Stimulated activated CD8-positive, alpha-beta memory T cell treated with anti-CD3 and anti-CD28 coated beads, Interleukin-7, amount 100 ng/mL, for 24 hours (primary cell): ENCODE measurements at places on chromosomes 3 and 15.

DNA sequence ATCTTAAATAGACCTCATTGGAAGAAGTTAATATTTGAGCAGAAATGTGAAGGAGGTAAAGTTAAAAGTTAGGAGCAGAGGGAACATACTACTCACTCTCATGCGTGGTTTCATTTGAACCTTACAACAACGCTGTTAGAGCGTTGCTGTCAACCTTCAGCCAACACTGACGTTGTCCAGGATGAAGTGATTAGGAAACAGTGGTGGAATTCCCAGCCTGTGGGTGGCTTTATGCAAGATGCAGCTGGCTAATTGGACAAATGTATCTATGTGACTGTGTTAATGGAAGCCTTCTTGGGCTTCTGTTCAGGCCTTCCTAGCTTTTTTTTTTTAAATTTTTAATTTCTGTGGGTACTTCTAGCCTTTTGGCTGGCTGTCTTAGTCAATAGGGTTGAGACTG is 40.5 kb downstream of the PTPRG start:
- DNase-seq = no peak

DNA sequence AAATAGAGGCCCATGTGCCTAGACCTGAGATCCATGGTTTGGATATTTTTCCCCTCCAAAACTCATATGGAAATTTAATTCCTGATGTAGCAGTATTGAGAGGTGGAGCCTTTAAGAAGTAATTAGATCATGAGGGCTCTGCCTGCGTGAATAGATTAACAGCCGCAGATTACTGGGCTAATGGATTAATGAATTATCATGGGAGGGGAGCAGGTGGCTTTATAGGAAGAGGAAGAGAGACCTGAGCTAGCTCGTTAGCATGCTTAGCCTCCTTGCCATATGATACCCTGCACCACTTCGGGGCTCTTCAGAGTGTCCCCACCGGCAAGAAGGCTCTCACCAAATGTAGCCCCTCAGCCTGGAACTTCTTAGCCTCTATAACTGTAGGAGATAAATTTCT is 15.8 kb downstream of the ARHGEF26 start:
- no peak for DNase-seq

DNA sequence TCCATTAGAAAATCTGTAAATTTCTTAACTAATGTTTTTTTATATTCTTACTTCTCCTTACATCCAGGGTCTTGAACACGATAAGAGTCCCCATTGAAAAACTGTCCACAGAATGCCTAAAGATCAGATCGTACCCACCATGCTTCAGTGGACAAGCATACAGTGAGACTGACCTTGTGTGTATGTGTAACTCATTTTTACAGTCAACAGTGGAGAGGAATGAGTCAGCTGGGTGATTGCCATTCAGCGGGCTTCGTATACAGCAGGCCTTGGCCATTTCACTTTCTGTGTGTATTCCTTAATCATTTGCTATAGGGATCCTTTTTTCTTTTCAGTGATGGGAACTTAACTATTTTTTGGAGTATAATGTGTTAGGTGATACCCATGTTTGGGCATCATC is 10.6 kb downstream of the PARP14 start:
- DNase-seq = no peak

- DNase-seq = no peak
Measured at GRCh38 chr3:112334691-112335433, 1.9 kb downstream of the CD200 start.

DNA sequence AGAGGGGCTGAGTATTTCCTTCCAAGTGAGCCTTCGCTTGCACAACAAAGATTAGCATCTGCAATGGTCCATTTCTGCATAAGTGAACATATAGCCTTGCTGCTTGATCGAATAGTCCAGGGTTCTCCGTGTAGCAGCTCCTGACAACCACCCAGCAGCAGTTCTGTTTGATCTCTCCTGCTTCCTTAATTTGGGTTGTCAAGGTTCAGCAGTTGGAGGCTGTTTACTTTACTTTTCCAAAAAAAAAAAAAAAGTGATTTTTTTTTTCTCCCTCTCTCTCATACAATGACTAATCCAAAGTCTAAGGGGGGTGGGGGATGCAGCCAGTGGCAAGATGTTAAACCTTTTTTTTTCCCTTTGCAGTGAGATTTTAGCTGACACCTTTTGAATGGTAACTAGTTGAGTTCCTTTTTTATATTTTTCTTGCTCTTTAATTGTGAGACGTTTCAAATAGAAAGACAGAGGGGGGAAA is 3.6 kb downstream of the FOXP1 start:
- DNase-seq = no peak

GRCh38 chr3:119524931-119525662 is 26.8 kb downstream of the TIMMDC1 start:
- no peak for DNase-seq

- no peak for DNase-seq
Measured at GRCh38 chr15:34280193-34280592, 55.4 kb downstream of the EMC4 start.

GRCh38 chr15:35854316-35854715 is 308.4 kb upstream of the DPH6 start:
- no peak for DNase-seq

DNA sequence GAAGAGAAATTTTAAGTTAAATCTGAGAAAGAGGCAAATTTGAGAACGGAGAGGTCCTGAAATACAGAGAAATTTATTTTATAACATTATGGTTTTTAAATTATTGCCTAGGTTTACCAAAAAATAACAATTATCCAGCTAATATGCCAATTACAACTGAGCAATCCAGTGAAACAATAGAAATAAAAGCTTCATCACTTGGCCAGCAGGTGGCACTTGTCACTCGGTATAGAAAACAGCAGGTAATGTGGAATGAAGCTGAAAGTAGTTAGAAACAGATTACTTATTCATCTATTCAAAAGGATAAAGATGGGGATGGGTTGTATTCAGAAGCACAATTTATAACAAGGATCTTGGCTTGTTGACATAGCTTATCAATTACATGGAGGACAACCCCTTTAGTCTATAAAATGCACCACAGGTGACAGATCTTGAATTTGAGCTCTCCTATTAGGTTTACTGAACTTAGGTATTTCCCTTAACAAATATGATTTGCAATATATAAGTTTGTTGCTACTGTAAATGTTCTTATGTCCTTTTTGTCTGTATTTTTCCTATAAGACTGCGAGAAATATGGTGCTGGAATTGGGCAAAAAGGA is 70.1 kb upstream of the GUCA1C start:
- peak; percentile 2 for DNase-seq

DNA sequence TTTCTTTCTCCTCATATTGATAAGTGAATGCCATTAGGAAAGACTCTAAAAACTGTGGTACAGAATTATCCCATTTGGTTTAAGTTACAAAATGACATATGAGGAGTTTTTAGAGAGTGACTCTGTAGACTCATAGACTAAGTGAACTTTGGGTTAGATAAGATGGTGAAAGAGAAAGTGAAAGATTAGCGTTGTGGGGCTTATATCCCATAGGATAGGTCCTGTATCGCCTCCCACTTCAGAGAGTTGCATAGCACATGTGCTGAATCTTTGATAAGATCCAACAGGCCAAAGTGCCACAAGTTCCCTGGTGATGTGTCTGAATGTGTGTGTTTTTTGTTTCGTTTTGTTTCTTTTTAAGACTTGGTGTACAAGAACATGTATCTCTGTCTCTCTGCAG is 666.9 kb downstream of the MECOM start:
- DNase-seq = no peak

DNA sequence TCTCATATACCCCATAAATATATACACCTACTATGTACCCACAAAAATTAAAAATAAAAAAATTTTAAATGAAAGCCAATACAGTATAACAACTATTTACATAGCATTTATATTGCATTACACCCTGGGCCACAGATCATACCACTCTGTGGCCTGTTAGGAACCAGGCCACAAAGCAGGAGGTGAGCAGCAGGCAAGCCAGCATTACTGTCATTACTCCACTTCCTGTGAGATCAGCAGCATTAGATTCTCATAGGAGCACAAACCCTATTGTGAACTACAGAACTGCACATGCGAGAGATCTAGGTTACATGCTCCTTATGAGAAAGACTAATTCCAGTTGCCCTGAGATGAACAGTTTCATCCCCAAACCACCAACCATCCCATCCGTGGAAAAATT is 17.4 kb downstream of the FILIP1L start:
- no peak for DNase-seq

DNA sequence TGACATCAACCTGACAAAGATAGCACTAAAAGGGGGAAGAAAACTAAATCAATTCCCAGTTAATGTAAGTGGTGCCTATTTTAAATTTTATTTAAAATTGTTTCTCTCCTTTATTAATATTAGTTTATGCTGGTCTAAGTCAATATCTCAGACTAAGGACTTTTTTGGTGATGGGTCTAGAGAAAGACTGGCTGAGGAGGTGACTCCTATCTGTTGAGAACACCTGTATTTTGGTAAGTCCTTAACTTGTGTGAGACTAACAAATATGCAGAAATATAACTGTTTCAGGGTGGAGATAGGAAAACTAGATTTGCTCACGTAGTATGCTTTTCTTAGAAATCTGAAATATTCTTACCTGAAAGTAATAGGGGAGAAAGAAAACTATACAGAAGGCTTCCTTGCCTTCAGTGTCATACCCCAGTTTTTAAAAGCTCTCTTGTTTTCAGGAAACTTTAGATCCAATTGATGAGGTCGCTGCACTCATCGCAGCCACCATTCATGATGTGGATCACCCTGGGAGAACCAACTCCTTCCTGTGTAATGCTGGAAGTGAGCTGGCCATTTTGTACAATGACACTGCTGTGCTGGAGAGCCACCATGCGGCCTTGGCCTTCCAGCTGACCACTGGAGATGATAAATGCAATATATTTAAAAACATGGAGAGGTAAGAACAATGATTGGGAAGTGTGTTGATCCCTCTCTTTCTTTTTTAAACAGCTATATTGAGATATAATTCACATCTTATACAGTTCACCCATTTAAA is 138.9 kb downstream of the PDE8A start:
- DNase-seq = no peak

DNA sequence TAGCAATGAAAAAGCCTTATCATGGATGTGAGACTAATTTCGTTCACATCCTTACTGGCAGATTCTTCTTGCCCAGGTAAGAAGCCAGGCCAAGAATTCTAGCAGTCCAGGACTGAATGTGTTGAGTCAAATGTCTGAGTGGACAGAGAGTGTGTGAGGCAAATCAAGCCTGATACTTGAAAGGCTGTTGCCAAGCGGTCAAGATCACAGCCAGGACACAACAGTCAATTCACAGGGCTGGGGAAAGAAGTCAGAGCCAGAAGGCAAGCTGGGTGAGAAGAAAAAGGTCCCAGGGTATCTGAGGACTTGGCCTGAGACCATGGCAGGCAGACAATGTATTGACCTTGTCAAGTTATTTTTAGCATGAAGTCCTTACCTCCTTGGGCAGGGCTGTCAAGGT is 301.3 kb downstream of the ZNF385D start:
- DNase-seq = no peak

DNA sequence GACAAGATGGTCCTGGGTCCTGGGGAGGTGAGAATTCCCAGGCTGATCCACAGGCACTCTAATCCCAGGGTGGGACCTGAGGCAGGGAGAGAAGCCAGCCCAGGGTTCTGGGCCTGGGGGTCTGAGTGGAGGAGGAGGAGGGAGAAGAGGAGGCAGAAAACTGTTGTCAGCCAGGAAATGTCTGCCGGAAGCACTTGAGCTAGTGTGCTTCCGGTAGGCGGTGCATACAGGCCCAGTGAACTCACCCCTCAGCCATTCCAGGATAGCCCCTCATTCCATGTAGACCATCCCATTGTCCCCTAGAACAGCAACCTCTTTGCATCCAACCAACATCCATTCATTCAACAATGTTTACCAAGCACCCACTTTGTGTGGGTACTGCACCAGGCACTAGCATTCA is 47.9 kb upstream of the LCTL start:
- no peak for DNase-seq

GRCh38 chr3:129695230-129695629 is 88.8 kb upstream of the PLXND1 start:
- no peak for DNase-seq

DNA sequence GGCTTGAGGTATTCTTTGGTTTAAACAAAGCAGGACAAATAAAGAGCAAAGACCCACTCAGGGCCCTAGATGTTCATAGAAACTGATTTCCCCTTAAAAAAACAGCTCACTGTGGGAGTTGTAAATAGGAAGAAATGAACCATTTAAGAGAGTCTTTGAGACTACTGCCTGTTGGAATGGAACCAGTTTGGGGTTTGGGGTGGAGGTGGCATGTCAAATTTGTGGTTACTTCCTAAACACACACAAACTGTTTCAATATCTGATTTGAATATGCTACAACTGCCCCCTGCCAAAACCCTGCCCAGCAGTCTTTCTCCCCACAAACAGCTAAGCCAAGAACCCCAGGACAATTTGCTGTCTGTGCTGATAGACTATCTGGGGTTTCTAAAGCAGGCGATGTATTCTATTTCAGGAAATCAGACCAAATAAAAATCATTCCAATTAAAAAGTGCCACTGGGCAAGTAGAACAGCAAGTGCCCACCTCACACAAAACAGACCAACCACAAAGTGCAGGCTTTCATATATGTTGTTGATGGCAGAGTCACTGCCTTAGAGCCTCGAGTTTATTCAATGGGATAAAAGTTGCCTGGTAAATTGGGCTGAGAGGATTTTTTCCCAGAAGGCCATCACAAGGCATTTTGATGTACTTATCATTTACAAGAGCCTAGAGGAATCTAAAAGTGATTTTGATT is 293.9 kb upstream of the PROK2 start:
- DNase-seq = no peak

GRCh38 chr15:28881170-28881569 is 4.6 kb upstream of the APBA2 start:
- no peak for DNase-seq

- DNase-seq = no peak
Measured at GRCh38 chr3:53824795-53825194, 21.4 kb downstream of the CHDH start.

GRCh38 chr3:172607305-172608121 is 84.3 kb upstream of the TNFSF10 start:
- no peak for DNase-seq

- DNase-seq = no peak
Measured at GRCh38 chr3:120113128-120114116, 19.2 kb upstream of the GSK3B start.

DNA sequence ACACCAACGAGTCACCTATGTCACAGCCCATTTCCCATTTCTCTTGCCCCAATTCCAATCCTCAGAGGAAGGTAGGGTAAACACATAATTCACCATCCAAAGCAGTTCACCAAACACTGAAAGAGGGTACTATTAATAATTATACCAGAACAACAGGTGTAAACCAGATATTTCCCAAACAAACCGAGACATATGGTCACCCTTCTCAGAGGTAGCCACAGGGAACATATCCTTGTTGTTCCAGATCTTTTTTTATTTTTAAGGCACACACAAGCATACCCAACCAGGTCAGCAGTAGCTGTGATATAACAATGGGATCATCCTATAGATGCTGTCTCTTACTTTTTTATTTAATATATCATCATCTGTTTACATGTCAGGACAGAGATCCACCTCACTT is 24.7 kb downstream of the MAGI1 start:
- no peak for DNase-seq

- no peak for DNase-seq
Measured at GRCh38 chr3:139465636-139466035, 10.7 kb downstream of the RBP2 start.

GRCh38 chr15:100335335-100335999 is 6.3 kb downstream of the ADAMTS17 start:
- no peak for DNase-seq

- no peak for DNase-seq
Measured at GRCh38 chr15:22950256-22950990, 29.7 kb downstream of the CYFIP1 start.

GRCh38 chr15:54820098-54820497 is 376.6 kb downstream of the RSL24D1 start:
- no peak for DNase-seq

- DNase-seq = no peak
Measured at GRCh38 chr3:191246630-191247029, 47.6 kb downstream of the OSTN start.

GRCh38 chr15:76823890-76824289 is 81.2 kb downstream of the SCAPER start:
- DNase-seq = no peak
